ENCODE measurements at places on chromosomes 4 and X.

DNA sequence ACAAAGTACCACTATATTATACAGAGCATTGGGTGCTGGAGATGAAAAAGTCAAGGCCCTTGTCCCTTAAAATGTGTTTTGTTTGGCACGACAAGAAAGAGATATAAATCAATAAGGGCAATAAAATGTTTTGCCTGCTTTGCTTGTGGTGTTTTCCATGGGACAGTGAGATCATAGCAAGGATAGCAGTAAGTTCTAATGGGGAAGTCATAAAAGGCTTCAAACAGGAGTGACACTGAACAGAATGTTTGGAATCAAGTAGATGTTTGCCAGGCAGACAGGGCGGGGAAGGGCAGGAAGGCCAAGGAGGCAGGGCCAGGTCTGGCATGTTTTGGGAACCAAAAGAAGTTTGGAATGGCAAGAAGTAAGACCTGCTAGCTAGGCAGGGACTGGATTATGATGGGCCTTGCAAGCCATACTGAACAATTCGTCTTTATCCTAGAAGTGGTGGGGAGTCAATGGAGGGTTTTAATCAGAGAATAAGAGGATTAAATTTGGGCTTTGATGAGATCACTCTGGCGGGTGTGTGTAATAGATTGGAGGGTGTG, 16.4 kb downstream of the FGF2 start:
- no peak for DNase-seq

DNA sequence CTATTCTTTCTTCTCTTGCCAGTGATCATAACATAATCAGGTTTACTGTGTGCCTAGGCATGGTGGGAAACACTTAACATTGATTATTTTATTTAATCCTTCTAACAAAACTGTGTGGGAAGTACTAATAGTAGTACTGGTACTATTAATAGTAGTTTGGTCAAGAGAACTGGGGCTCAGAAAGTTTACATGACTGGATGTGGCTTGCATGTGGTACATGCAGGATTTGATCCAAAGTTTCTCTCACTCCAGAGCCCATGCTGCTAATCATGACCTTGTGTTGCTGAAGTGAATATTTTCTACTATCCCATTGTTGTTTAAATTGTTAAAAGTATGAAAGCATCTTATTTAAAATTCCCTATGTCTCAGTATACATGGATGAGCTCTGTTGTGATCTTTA, 78.4 kb downstream of the TMEM164 start:
- DNase-seq = no peak

GRCh38 chr4:184961660-184962059, 56.6 kb upstream of the HELT start:
- DNase-seq = no peak

DNA sequence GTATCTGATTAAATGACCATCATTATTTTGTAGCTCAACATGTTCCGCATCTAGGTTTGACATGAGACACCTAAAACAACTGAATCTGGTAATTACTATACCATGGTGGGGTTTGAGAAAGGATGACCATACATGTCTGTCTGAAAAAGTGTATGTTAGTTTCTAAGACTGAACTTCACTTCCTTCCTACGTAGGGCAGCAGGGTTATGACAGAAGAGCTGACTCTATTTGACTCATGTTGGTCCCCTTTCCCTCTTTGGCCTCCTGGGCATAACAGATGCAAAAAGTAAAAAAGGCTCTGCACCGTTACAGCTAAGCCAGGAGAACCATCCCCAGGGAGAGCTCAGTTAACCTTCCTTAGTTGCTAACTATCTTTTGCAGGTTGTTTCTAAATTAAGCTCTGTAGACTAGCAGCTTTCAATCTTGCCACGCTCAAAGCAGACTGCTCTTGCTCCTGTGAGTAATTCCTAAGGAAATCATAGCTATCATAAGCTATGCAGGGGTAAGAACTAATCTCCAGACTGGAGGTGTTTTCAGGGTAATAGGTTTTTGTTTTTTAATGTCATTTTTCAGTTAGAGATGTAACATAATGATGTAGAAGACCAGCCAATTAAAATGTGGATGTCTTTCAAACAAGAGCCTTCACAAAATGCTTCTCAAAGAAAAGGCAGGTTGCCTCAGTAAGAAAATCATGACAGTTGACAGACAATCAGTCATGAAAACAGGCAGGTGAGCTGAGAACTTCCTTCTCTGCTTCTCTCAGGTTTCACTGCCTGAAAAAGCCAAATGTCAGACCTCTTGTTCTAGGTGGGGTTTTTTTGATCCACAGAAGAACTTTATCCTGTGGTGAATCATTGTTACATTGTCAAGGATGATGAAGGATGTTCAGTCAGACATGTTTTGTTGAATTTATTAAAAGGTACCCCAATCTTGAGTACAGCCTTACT, 66.9 kb upstream of the DAPP1 start:
- no peak for DNase-seq

GRCh38 chrX:133951098-133951497, 34.3 kb downstream of the GPC3 start:
- no peak for DNase-seq

- DNase-seq = no peak
These were observed 195.3 kb upstream of the ANKRD50 start for GRCh38 chr4:124907881-124908280.
